Activated naive CD8-positive, alpha-beta T cell treated with anti-CD3 and anti-CD28 coated beads, Interleukin-2, amount 50 U/mL, for 24 hours (primary cell): ENCODE measurements at places on chromosomes 7 and 10.

GRCh38 chr10:78817804-78818203 is 251.0 kb upstream of the ZMIZ1 start:
- no peak for DNase-seq

DNA sequence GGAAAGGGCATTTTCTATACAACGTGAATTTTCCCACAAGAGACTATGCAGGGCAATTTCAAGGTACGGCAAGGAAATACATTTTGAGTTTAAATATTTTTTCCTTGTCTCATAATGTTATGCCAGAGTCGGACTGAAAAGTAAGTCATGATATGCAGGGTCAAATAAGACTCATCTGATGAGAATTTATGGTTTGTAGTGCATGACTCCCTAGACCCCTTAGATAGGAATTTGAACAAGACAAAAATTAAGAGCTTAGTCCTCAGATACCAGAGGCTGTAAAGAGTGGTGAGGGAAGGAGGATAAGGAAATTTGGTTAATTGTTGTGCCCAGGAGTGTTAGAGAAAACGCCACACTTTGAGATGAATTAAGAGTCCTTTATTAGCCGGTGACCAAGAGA is 616.6 kb downstream of the XPNPEP1 start:
- DNase-seq, result no peak

GRCh38 chr7:149826344-149827088 is 11.7 kb upstream of the ZNF862 start:
- no peak for DNase-seq

- DNase-seq, result no peak
These were observed 31.2 kb upstream of the MNX1 start for GRCh38 chr7:157041514-157042277.

DNA sequence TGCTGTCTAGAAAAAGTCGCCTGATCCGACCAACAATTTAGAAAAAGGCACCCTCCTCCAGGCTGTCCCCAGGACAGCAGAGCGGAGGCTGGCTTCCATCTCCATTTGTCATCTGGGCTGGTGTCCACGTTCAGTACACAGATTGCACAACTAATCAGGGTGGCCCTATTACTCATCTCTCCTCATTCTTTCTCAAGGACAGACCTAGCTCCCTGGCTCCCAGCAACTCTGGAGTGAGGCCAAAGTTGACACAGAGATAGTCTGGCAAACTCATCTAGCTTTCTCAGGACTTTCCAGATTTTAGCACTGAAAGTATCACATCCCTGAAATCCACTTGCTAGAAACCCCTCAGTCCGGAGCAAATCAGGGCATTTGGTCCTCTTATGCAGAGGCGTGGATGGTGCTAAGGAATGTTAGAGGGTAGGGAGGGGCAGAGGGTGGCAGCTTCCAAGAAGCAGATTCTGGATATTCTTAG is 75.1 kb downstream of the DNAH11 start:
- no peak for DNase-seq

GRCh38 chr7:11193131-11193867 is 219.6 kb downstream of the PHF14 start:
- no peak for DNase-seq

- no peak for DNase-seq
These were observed 56.9 kb downstream of the MYL10 start for GRCh38 chr7:101572156-101572555.

- no peak for DNase-seq
These were observed 81.7 kb downstream of the RNF32 start for GRCh38 chr7:156722043-156722826.

GRCh38 chr7:55484834-55485233 is 87.5 kb downstream of the VOPP1 start:
- DNase-seq, result no peak

DNA sequence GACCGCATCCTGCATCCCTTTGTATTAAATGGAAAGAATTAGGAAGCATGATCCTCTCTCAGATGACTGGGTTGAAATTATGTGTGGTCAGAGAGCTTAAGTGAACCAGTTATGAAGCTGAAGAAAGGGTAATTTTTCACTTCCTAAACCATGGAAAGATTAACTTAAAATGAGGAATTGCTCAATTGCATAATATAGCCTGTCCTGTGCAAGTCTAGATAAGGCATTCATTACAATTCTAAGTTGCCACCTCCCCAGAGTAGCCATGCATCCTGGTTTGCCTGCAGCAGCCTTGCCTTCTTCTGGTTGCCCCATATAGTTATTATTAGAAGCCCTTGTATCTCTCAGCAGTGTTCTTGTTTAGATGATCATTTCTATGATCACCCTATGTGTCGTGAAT is 45.3 kb downstream of the STARD3NL start:
- DNase-seq, result no peak

DNA sequence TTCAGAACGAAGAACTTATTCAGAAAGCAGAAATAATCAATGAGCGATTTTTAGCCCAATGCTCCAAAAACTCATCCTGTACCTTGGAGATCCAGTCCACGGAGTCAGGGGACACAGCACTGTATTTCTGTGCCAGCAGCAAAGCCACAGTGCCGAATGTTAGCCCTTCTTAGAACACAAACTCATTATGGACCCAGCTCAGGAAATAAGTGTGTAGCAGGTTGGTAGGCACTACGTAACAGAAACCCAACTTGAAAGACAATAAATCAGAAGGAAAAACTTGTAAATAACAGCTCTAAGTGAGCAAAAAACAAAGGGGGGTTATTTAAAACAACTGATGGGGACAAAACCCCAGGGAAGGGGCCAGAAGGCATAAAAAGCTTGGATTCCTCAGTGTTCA is 112.0 kb upstream of the PRSS1 start:
- DNase-seq, result no peak

DNA sequence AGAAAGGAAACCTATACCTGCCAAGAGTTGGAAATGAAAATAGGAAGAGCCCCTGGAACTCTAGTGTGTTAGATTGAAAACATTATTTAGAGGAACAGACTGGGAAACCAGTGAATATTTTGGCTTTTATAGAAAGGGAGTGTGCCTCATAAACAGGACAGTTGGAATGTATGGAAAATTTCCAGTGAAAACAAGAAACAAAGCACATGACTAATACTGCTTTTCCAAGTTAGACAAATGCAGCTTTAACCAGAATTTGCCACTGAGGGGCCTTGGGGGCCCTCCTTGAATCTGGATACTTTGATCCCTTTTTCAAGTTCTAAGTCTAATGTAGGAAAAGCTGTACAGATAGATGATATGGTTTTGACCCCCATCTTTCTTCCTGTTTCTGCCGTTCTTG is 21.2 kb downstream of the ITGB8 start:
- no peak for DNase-seq

DNA sequence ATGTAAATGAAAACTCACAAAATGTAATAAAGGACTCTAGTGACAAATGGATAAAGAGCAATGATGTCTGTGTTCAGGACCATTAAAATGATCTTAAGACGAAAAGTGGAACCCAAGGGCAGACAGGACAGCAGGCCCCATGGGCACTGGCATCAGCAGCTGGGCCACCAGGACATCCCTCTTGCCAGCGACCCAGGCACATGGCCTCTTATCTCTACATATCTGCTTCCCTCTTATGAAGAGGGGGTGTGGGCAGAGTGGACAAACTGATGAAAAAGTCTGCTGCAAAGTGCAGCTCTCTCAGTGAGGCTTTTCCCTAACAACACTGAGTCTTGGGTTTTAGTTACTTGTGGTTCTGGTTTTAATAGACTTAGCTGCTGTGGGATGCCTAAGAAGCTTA is 44.8 kb upstream of the ANKRD1 start:
- no peak for DNase-seq

DNA sequence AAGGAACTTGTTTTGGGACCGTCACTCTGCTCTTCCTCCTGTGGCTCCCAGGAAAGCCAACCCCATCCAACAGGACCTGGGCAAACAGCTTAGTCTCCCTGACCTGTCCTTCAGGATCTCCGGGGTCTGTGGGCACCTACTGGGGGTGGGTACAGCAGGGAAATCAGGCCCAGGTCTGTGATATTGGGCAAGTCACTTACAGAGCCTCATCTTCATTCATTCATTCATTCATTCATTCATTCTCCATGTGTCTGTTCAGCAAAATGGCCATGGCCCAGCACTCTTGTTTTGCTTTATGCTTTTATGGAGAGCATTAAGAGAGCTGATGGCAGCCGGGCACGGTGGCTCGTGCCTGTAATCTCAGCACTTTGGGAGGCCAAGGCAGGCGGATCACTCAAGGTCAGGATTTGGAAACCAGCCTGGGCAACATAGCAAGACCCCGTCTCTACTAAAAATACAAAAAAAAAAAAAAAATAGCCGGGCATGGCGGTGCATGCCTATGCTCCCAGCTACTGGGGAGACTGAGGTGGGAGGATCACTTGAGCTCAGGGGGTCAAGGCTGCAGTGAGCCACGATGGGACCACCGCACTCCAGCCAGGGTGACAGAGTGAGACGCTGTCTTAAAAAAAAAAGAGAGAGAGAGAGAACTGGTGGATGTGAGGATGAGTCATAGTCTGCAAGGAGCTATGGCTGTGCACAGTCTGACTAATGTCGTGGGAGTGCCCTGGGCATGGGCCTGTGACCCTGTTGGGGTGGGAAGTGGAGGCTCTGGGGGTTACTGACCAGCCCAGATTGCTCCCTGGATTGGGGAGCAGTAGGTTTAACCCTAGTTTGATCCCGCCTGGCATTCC is 54.3 kb downstream of the CLIP2 start:
- DNase-seq, result peak; percentile 10
